ENCODE measurements at places on chromosomes 2 and 18.

DNA sequence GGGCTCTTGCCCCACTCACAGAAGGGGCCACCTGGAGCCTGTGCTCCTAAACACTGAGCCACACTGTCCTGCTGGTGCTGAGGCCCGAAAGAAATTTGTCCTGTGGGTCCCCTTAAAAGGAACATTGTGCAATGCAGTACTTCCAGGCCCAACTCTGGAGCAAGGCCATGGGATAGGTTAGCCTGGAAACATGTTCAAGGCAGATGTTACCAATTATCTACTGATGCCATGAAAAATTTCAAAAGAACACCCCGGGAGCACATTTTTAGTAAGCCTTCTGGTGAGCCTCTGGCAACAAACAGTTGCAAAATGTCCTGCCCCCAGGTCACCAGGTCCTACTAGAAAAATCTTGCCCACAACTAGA, 12.3 kb upstream of the PTMA start:
- DNase-seq, result no peak

DNA sequence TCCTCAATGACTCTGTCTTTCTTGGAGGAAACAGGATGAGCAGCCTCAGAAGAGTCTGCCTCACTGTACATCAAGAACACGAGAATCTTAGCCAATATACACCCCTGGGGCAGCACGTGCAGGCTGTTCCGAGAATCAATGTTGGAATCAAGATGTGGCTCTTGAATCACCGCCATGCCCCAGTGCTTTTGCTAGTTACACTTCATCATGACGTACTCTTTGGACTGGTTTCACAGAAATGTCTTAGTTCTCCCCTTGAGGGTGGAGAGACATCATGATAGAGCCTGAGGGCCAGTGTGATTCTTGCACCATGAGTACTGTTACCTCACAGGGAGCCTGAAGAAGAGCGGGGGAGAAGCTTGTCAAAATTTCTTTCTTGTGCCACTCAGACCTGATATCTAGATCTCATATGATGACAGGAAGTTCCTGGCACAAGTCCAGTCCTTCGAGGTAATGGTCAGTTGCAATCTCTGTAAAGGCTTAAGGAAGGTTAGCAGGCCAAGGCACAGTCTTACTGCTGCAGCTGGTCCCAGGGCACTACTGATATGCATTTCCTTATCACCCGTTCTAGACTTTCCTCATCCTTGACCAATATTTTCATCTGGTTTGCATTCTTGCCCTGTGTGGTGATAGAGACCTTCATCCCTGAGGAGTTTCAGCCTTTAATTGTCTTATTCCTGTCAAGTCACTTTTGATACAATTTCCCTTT, 28.2 kb upstream of the STAT4 start:
- no peak for DNase-seq

- DNase-seq, result no peak
Measured at GRCh38 chr2:12884713-12885282, 168.1 kb downstream of the TRIB2 start.

DNA sequence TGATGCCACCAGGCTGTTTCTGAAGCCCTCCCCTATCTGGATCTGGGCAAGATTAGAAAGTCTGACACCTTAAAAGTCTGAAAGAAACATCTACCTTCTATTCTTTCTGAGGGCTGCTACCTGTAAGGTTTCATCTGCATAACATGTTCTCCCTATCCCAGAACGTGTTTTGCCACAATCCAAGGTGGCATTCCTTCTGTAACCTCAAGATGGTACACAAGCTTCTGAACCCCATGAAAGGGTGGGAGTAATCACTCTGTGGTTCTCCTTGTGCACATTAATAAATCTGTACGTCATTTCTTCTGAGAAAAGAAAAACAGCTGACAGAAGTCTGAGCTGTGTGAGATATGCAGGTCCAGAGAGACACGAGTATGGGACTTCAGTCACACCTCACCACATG, 41.8 kb upstream of the MSH6 start:
- no peak for DNase-seq
